ENCODE measurements at places on chromosomes 3 and 15.

- DNase-seq = no peak
Observed at GRCh38 chr3:181382656-181383055, 329.1 kb upstream of the SOX2 start.

DNA sequence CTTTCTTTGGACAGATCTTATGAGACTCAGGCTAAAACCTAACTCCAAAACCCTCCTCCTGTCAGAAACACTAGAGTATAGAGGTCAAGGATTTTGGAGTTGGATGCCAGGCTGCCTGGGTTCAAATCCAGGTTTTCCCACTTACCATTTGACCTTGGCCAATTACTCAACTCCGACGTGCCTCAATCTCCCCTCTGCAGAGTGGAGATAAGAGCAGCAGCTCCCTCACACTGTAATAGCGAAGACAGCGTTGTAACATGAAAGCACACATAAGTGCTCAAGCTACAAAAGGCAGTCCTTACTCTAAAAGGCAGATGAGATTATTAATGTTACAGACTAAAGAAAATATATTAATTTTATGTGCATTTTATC lies 90.1 kb downstream of the IGF2BP2 start:
- no peak for DNase-seq

DNA sequence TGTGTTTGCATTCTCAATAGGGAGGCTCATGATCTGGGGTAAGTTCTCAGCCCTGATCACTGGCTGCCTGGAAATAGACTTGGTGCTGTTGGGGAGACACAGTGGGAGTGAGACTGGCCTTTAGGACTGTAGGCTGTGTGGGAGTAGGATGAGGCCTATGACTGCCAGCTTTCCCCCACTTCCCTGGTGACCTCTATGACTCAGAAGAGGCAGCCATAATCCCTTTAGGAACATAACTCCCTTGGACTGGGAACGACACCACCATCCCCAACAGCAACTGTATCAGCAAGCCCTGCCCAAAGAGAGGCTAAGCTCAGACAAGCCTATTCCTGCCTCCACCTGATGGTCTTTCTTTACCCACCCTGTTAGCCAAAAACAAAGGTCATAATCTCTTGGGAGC lies 91.3 kb downstream of the SUCNR1 start:
- DNase-seq = no peak

DNA sequence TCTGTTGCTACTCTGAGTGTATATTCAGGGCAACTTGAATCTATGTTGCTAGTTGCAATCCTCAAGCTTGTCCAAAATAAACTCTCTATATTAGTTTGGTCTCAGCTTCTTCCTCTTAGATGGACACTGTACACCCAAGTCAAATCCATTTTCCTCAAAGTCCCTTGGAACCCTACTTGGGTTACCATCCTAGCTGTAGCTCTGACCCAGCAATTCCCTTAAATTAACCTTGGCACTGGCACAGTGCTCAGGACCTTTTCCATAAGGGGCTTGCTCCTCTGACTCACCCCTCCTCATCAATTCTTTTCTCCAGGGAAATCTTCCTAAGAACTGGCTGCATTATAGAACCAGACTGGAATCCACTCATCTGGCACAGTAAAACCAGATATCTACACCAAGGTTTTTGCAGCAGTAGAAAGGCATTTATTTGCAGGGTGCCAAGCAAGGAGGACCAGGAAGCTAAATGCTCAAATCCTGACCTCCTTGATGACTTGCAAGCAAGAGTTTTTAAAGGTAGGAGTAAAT lies 44.9 kb upstream of the B3GALNT1 start:
- DNase-seq = no peak

DNA sequence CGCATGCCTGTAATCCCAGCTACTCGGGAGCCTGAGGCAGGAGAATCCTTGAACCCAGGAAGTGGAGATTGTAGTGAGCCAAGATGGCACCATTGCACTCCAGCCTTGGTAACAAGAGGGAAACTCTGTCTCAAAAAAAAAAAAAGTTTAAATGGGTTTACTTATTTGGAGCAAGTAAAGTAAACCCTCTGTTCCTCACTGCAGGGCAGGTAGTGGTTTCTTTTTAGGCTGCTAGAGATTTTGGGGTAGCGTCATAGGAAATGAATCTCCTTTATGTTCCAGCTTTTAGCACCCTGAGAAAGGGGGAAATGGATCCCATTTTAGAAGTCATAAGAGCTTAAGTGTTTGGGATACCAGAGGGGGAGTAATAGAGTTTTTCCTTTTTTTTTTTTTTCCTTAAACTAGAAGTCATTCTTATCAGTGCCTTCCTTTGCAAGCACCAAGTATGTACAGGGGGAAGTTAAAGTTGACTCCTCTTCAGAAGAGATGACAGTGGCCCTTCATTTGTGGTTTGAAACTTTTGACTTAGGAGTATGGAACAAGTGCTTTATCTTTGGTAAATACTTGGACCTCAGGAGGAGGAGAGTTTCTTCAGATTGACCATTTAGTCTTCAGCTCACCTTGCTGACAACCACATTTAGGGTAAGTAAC lies 8.0 kb downstream of the PXK start:
- no peak for DNase-seq

All from stimulated activated CD8-positive, alpha-beta memory T cell treated with anti-CD3 and anti-CD28 coated beads, Interleukin-7, amount 100 ng/mL, for 1 hour (primary cell).